ENCODE measurements at places on chromosomes 5 and 9. TPM values are rescaled to one million over a fixed set of nuclear protein-coding genes. Genes with fewer than 3 reads are reported as not detected.

GRCh38 chr5:1764606-1764960, 35.1 kb downstream of the MRPL36 start:
- no peak for DNase-seq

DNA sequence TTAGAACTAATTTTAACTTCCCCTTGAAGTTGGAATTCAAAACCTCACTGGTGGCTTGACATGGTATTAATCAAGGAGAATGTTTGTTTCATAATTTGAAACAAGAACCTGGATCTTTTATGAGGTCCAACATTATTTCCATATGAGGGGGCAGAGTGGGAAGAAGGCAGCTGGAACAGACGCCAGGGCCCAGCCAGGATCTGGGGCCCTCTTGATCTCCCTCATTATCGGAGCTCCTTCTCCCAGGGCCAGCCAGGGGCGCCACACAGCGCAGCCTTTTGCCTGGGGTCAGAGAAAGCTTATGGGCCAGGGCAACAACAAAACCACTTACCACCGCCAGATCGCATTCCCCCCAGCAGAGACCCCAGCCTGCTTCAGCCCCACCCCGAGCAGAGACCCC, 27.1 kb upstream of the NKD2 start:
- no peak for DNase-seq

DNA sequence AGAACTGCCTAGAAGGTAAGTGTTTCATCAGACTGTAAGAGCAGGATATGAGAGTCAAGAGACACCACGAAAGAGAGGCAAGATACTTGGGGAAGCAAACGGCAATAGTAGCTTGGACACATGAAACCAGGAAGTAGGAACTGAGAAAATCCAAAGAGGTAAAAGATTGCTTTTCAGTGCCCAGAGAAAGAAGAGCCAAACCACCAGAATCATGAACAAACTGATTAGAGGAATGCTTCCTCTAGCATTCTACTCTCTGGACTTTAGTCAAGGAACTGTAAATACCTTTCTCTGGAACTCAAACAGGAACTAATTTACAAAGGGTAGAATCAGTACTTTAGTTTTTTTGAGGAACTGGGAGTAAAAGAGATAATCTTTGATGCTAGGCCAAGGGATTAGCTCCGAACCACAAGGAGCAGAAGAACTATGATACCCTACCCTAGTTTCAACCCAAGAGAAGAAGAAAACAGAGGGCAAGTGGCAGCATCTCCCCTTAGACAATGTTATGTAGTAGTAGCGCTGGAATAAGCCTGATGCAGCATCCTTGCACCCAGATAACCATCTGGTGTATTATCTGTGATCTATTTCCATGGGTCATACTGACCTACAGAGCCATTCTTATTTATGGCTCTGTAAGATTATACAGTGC, 41.3 kb downstream of the EFCAB9 start:
- DNase-seq, result no peak

DNA sequence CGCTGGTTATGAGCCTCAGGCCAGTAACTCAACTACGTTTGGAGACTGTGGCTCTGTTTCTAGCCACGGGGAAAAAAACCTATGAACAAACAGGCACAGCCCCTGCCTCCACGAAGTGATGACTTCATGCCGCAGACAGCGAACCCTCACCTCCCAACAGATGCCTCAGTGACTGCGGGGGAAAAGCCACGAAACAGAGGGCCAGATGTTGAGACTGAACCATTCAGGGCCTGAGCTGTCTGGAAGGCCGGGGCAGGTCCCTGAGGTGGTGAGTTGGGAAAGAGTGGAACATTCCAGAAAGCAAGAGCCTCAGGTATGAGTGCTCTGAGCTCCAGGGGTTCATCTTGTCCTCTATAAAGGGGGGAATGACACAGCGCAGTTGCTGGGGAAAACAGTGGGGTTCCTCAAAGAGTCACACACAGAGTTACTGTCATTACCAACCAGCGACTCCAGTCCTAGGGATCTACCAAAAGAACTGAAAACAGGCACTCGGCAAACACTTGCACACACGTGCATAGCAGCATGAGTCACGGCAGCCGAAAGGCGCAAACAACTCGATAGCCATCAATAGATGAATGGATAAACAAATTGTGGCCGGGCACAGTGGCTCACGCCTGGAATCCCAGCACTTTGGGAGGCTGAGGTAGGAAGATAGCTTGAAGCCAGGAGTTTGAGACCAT, 15.3 kb downstream of the PLPP7 start:
- DNase-seq, result no peak

EFNA5 gene
- 25.3 TPM for polyA plus RNA-seq

ACOT12 gene
- 0.79 TPM for polyA plus RNA-seq

GZMA gene
- polyA plus RNA-seq, result 1.1 TPM

C6 gene
- polyA plus RNA-seq, result 2.0 TPM
